ENCODE measurements at places on chromosomes 11 and 22.

DNA sequence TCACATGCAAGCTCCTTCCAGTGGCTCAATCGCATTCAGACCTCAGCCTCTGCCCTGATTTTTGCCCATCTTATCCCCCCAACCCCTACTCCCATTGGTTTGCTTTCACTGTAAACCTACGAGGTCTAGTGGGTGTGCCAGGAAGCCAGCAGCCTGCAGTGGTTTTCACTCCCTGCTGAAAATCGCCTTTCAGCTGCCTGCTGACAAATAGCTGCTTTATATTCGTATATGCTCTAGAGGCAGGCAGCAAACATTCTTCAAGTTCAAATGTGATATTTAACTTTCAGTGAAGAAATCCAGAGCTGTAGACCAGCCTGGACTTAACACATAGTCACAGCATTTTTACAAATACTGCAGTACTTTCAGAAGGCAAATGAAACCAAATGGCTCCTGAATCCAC, 92.8 kb upstream of the APOA1 start:
- no peak for DNase-seq

GRCh38 chr11:130314184-130314749, 450 bp downstream of the ZBTB44 start:
- no peak for DNase-seq

DNA sequence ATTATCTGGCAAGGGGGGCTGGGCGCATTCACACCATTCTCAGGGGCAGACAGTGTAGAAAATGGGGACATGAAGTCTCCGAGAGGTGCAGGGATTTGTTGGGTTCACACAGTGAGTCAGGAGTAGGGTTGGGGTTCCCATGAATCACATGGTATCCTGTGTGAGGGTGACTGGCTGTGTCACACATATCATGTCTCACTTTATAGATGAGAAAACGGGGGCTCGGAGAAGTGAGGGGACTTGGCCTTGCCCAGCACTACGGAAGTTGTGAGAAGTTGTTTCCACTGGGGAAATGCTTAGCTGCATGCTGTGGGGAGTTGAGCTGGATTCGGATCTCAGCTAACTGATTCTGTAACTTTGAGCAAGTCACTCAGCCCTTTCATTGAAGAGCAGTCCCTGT, 4.2 kb downstream of the GAL3ST3 start:
- no peak for DNase-seq

- DNase-seq, result no peak
These were observed 6.3 kb upstream of the SWAP70 start for GRCh38 chr11:9657531-9657930.

- DNase-seq, result no peak
These were observed 74.1 kb upstream of the CADM1 start for GRCh38 chr11:115578275-115578674.

DNA sequence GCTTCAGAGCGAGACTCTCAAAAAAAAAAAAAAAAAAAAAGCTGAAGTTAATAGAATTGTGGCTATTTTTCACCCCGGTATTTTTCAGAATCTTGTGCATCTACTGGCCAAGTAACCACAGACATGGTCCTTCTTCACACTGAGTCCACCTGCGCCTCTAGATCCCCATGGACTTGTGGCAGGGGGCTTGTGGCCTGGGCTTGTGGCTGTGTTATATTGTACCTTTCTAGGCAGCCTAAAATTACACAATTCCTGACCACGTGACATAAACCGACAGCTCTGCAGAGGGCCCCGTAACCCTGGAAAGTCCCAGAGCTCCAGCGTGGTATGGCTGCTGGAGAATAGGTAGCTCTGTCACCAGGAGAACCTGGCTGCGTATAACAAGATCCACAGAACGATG, 10.9 kb upstream of the NAALADL1 start:
- no peak for DNase-seq

GRCh38 chr11:119589001-119589400, 140.0 kb downstream of the NECTIN1 start:
- no peak for DNase-seq

DNA sequence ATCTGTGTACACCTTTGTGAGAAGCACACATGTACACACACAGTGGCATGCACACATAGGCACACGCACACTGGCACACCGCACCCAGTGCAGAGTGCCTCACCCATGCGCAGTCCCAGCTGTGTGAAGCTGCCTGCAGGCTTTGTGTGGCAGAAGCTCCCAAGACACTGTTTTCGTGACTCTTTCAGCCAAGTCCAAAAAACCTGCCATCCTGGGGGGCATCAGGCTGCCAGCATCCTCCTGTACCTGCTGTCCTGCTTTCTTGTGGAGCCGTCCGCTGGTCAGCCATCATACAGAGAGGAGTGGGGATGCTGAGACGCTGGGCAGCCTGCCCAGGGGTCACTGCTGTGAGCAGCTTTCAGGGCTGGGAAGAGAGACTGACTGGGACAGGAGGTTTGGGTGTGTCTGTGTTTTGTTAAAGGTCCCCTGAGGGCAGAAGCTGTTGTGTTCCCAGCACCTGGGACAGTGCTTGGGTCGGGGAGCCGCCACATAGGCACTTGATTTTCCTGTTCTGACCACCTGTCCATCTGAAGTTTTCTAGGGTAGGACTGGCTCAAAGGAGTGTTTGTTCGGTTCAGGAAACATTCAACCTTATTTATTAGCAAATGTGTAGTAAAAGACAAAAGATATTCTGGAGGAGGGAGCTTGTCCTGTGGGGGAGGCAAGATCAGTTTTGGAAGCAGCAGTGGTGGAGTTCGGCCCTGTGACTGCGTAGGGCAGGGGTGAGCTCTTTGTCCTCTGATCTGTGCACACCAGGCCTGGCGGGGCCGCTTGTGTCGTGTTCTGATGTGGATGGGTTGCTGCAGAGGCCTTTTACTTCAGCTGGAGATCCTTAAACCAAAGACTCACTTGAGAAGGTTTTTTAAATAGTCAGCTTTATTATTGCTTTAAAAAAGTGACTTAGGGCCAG, 29.7 kb downstream of the AP2A2 start:
- DNase-seq, result no peak

Measured in fibroblast of skin of left biceps (primary cell).